ENCODE measurements at places on chromosomes 13 and 19.

DNA sequence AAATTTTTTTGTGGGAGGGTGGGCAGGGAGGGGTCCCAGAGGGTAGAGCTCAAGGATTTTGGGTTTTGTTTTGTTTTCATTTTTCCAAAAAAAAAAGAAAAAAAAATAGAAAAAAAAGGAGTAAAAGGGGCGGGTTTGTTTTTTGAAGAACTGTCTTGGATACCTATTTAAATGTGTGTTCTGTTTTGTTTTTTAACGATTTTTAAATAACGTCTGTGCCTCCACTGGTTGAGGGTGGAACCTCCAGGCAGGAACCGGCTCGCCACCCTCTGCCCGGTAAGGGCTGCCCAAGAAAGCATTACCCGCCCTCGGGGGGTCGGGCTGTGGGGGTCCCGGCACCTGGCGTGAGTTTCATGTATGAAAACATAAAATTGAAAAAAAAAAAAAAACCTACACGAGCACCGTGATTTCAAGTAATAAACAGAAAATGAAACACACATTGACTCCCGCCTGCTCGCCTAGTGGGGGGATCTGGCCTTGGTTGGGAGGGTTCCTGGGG, 10.4 kb downstream of the MIDN start:
- no peak for DNase-seq

DNA sequence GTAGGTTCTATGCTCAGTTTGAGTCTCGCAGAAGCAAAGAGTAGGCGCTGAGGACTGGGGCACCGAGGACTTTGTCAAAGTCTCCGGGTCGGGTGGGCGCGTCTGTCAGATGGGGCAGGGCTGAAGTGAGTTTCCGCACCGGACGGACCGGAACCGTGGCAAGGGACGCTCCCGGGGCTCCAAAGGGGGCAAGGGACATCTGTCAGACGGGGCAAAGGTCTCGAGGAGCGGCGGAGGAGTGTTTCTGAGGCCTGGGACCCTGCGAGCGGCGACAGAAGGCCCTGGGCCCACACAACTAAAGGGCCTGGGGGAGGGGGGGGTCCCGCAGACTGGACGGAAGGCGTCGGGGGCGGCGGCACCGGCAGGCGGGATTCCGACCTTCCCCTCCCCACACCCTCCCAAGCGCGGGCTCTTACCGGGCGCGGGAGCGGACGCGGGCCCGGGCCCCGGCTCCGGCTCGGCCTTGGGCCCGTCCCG, 13.3 kb upstream of the AKAP8L start:
- DNase-seq: peak; percentile 37

- no peak for DNase-seq
Measured at GRCh38 chr19:38808741-38809140, 4.0 kb downstream of the LGALS4 start.

DNA sequence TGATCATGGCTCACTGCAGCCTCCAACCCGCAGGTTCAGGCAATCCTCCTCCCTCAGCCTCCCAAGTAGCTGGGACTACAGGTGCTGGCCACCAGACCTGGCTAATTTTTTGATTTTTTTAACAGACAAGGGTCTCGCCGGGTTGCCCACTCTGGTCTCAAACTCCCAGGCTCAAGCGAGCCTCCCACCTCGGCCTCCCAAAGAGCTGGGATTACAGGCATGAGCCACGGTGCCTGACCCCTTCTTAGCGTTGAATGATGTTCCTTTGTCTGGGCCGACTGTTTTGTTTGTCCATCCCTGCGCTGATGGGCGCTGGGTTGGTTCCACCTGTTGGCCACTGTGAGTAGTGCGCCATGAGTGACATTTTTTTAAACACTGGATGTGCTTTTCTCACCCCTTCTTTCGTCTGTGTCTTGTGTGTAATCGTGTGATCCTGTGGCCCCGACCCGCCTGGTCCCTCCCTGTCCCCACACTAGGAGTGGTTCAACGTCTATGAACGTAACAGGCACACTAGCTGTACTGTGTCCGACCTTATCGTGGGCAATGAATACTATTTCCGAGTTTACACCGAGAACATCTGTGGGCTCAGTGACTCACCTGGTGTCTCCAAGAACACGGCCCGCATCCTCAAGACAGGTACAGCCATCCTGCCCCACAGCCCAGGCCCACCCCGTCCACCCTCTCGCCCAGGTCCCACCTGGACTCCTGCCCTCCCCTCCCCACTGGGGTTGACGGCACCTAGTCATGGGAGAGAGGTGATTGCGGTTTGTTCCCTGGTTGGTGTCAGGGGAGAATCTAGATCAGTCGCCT, 15.0 kb upstream of the EMC10 start:
- DNase-seq: peak; percentile 61

GRCh38 chr19:14107581-14108461, 9.7 kb downstream of the PRKACA start:
- no peak for DNase-seq

DNA sequence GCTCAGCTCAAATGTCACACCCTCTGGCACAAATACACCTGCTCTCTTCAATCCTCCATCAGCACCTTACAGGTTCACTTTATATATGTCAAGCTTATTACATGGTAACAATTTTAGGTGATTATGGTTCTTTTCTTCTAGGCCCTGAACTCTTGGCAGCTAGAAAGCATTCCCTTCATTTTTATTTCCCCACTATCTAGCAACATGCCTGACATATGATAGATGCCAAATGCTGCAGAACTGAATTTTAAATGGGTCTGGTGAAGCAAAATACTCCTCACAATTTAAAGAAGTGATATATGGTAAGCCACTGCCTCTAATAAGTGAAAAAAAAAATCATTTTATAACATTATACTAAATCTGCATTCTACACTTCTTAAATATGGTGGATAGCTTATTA, 95.2 kb downstream of the USP12 start:
- no peak for DNase-seq

GRCh38 chr13:82747291-82747690, 1135.0 kb downstream of the SLITRK1 start:
- DNase-seq: no peak

DNA sequence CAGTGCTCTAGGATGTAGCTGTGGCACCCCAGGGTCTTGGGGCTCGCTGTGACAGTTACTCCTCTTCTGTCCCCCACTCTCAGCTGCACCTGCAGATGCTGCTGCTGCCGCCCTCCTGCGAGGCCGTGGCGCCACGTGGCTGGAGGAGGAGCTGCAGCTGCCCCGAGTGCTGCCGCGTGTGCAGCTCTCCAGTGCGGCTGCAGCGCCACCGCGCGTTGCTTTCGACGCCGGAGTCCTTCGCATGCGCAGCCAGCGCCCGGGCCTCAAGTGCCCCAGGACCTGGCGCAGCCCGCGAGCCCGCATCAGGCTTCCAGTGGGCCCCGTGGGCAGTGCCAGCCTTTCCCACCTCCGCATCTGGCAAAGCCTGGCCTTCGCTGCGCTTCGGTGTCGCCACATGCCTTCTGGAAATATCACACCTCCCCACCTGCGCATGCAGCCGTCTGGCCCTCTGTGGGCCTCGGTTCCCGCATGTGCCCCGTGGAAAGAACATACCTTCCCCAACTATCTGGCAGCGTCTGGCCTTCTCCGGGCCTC, 692 bp upstream of the ZNF580 start:
- peak; percentile 77 for DNase-seq

DNA sequence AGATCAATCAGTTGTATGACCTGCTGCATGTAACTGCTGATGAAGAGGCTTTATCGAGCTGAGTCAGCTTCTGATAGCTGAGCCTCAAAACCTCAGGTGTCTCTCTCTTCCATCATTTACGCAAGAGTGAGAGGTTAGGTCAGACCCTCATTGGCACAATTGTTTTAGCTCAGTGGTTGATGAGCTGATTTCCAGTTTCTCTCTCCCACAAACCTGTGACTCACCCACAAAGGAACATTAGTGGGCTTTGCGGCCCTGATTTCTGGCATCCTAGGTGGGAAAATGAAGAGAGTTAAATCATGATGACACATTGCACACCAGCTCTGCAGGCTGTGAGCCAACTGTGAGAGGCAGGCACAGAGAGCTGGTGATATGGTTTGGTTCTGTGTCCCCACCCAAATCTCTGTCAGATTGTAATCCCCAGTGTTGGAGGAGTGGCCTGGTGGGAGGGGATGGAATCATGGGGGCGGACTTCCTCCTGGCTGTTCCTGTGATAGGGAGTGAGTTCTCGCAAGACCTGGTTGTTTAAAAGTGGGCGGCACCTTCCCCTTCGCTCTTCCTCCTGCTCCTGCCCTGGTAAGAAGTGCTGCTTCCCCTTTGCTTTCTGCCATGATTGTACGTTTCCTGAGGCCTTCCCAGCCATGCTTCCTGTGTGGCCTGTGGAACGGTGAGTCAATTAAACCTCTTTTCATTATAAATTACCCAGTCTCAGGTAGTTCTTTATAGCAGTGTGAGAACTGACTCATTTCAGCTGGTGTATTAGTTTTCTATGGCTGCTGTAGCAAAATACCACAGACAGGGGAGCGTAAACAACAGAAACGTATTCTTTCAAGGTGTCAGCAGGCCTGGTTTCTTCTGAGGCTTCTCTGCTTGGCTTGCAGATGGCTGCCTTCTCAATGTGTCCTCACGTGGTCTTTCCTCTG, 33.5 kb upstream of the TMTC4 start:
- no peak for DNase-seq

DNA sequence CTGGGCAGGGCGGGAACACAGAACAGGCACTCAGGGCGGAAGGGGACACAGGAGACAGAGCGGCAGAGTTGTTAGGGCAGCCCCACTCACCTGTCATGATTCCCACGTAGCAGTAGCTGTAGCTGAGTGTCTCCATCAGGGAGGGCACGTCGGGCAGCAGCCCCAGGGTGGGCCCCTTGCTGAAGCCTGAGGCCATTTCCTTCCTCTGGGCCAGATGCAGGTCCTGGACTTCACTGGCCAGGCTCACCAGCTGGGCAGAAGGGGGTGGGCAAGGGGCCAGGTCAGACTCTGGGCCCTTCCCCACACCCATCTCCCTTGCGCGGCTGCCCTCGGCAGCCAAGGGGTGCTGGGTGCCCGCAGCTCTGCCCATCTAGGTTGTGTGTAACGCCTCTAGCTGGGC, 5.9 kb downstream of the MBOAT7 start:
- DNase-seq: no peak

GRCh38 chr19:50791594-50792271, 1.5 kb downstream of the ACP4 start:
- DNase-seq: no peak

DNA sequence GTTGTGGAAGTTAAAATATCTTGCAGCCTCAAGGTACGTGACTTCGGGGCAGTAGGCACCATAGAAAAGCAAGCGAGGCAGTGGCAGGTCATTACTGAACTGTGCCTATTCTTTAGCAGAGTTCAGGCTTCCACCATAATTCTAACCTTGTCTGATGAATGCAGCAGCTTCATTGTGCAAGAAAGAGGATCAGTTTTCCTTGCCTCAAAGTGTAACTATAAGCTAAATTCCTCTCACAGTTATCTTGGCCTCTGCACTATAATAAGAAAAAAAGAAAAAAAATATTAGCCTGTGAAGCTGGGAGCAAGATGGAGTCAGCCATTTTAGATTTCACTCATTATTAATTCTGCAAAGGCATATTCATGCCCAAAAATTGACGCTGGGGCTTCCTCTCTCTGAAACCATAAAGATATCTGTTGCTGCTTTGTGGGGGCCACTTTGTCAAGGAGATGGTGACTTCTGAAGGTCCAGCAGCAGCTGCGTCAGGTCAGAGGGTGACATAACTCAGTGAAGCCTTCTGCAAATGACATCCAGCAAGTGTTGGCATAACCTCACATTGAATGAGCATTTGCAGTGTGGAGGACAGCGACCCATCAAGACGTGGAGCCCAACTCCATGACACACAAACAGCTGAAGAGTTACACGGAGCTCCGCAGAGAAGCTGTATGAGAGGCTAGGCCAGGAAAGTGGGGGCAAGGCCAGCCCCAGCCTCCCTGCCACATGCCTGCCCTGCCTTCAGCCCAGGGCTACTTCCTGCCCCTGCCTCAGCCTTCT, 23.1 kb upstream of the SACS start:
- DNase-seq: no peak

- peak; percentile 55 for DNase-seq
Measured at GRCh38 chr19:38559428-38560401, 58.0 kb downstream of the MAP4K1 start.

- no peak for DNase-seq
Measured at GRCh38 chr13:21175656-21176214, 617 bp downstream of the SKA3 start.

DNA sequence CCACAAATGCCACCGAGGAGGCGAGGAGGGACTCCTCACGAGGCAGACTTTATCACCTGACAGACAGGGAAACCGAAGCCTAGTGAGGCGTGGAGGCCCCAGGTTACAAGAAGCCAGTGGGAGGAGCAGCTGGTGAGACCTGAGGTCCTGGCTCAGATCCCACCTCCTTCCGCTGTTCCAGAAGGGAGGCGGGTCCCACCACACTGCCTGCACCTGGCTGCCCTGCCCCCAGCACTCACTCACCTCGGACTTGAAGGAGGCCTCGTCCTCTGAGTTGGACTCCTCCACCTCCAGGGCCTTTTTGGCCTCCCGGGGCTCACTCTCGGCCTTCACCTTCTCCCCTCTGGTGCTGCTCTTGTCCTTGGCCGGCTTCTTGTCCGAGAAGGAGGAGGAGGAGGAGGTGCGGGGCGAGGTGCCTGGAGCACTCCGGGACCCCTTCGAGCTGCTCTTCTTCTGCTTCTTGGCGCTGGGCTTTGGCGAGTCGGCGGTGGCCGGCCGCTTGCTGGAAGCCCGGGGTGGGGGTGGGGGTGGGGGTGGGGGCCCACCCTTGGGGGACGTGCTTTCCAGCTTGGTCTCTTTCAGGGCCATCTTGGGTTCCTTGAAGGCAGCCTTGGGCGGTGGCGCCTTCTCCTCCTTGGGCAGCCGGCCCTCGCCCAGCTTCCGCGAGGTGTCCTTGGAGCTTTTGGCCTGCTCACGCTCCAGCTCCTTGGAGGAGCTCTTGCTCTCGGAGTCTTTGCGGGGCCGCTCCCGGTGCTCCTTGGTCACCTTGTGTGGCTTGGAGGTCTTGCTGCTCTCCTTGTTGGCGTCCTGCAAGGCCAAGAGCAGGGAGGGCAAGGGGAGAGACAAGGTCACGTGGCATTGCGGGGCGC, 57.7 kb downstream of the MLLT1 start:
- no peak for DNase-seq

DNA sequence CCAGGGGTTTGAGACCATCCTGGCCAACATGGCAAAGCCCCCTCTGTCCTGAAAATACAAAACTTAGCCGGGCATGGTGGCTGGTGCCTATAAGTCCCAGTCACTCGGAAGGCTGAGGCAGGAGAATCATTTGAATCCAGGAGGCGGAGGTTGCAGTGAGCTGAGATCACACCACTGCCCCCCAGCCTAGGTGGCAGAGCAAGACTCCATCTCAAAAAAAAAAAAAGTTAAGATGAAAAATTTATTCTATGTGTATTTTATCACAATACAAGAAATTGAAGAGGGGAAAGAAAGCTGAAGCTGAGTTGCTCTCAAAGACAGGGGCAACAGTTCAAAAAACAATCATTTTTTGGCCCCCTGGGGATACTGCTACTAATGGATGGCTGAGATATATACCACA, 31.1 kb downstream of the INSR start:
- DNase-seq: no peak

All from activated naive CD4-positive, alpha-beta T cell treated with Interleukin-2 at 50 U/mL for 16 hours (primary cell).